Osteoblast (primary cell): ENCODE measurements at places on chromosomes 2 and 18. TPM values are rescaled to one million over a fixed set of nuclear protein-coding genes. Genes with fewer than 3 reads are reported as not detected.

- DNase-seq, result no peak
- H3K4me3 ChIP-seq, result no peak overlapping the region
- peaks cover 18% of the 10 kb centered on the region for H3K4me1 ChIP-seq
- H3K36me3 ChIP-seq, result no peaks in the 10 kb centered on the region
- no peaks in the 10 kb centered on the region for H3K27me3 ChIP-seq
Observed at GRCh38 chr2:45889053-45889452, 237.6 kb downstream of the PRKCE start.

DNA sequence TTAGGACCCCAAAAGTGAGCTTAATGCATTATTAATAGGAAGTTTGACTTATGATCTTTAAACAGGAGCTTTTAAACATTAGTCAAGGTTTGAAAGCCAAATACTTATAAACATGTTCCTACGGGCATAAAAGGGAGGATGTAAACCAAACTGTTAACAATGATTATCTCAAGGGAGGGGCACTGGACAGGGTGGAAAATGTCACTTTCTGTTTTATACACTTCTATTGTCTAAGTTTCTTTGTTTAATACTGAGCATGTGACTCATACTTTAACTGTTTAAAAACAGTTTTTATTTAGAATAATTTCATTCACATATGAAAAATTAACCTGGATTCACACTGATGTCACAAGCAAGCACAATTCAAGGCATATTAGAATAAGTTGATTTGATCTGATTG, 18.3 kb upstream of the ITGA6 start:
- no peak overlapping the region for H3K4me3 ChIP-seq
- H3K4me1 ChIP-seq, result peaks cover 11% of the 10 kb centered on the region
- H3K27me3 ChIP-seq, result peaks cover 3% of the 10 kb centered on the region
- no peaks in the 10 kb centered on the region for H3K36me3 ChIP-seq

GRCh38 chr2:96832754-96833507, 10.9 kb downstream of the ANKRD23 start:
- H3K36me3 ChIP-seq, result peaks cover 4% of the 10 kb centered on the region
- H3K4me1 ChIP-seq, result peaks cover 6% of the 10 kb centered on the region
- H3K27ac ChIP-seq, result no peak overlapping the region
- peak; percentile 94 for DNase-seq
- H3K4me3 ChIP-seq, result no peak overlapping the region

Gene DSC2
- total RNA-seq, result under 0.01 and 0.36 TPM in 2 replicates

- no peak for DNase-seq
- H3K4me1 ChIP-seq, result peaks cover 29% of the 10 kb centered on the region
- H3K4me3 ChIP-seq, result no peak overlapping the region
- no peaks in the 10 kb centered on the region for H3K27me3 ChIP-seq
- peak overlapping the region; percentile 63 for H3K27ac ChIP-seq
Observed at GRCh38 chr2:189609423-189609816, 28.8 kb upstream of the SLC40A1 start.

- H3K4me3 ChIP-seq, result no peak overlapping the region
- H3K4me1 ChIP-seq, result no peaks in the 10 kb centered on the region
- DNase-seq, result no peak
Observed at GRCh38 chr2:9355270-9355669, 68.1 kb downstream of the ITGB1BP1 start.

DNA sequence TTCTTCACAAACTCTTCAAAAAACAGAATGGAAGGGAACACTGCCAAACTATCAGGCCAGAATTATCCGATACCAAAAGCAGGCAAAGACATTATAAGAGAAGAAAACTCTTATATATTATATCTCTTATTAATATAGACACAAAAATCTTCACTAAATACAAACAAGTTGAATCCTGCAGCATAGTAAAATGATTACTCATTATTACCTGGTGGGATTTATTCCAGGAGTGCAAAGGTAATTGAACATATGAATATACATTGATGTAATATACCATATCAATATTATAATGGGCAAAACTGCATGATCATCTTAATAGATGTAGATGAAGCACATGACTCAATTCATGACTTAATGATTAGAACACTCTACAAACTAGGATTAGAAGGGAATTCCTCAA, 25.1 kb downstream of the ABCB11 start:
- no peaks in the 10 kb centered on the region for H3K36me3 ChIP-seq
- DNase-seq, result no peak
- no peak overlapping the region for H3K27ac ChIP-seq
- H3K27me3 ChIP-seq, result no peaks in the 10 kb centered on the region
- H3K4me1 ChIP-seq, result peaks cover 8% of the 10 kb centered on the region
- no peak overlapping the region for H3K4me3 ChIP-seq

- no peaks in the 10 kb centered on the region for H3K36me3 ChIP-seq
- H3K27me3 ChIP-seq, result no peaks in the 10 kb centered on the region
- peaks cover 33% of the 10 kb centered on the region for H3K4me1 ChIP-seq
- H3K4me3 ChIP-seq, result no peak overlapping the region
Observed at GRCh38 chr18:59512025-59512755, 153.1 kb upstream of the LMAN1 start.

- DNase-seq, result no peak
- no peak overlapping the region for H3K27ac ChIP-seq
- no peak overlapping the region for H3K4me3 ChIP-seq
- H3K27me3 ChIP-seq, result peaks cover 2% of the 10 kb centered on the region
- H3K4me1 ChIP-seq, result peaks cover 16% of the 10 kb centered on the region
Observed at GRCh38 chr2:69689466-69689865, 45.9 kb upstream of the AAK1 start.

Gene FAM237A
- not detected in 2 replicates for total RNA-seq

Gene PJVK
- 2.1 and 2.5 TPM in 2 replicates for total RNA-seq

Gene ADGRF3
- under 0.01 and 0.59 TPM in 2 replicates for total RNA-seq

Gene SPP2
- total RNA-seq, result not detected in 2 replicates

GRCh38 chr18:23260926-23261590, 125.8 kb downstream of the CABLES1 start:
- no peaks in the 10 kb centered on the region for H3K27me3 ChIP-seq
- H3K36me3 ChIP-seq, result peaks cover 9% of the 10 kb centered on the region
- H3K4me1 ChIP-seq, result peaks cover 34% of the 10 kb centered on the region
- no peak for DNase-seq
- no peak overlapping the region for H3K4me3 ChIP-seq

- no peaks in the 10 kb centered on the region for H3K27me3 ChIP-seq
- no peak for DNase-seq
- no peak overlapping the region for H3K27ac ChIP-seq
- H3K36me3 ChIP-seq, result peaks cover 10% of the 10 kb centered on the region
Observed at GRCh38 chr2:9281145-9281544, 74.5 kb downstream of the ASAP2 start.

DNA sequence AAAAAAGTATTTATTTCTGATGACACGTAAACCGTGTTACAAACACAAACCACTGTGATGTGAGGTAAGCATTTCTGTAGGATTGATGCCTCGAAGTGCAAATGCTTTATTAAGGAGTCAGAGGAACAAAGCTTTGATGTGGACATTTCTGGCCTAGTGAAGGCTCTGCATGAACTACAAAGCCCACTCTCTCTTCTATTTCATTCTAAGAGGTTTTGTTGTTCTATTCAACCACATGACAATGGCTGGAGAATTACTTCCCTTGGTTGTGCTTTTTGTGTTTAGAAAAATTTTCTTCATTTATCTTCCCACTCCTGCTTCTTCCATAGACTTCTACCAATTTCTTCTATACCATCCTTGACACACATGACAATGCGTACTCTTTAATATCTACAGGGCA, 125.7 kb upstream of the CCDC195 start:
- H3K27ac ChIP-seq, result no peak overlapping the region
- no peaks in the 10 kb centered on the region for H3K27me3 ChIP-seq
- peaks cover 72% of the 10 kb centered on the region for H3K36me3 ChIP-seq
- peaks cover 23% of the 10 kb centered on the region for H3K4me1 ChIP-seq

Gene CRYGD
- total RNA-seq, result not detected in 2 replicates

DNA sequence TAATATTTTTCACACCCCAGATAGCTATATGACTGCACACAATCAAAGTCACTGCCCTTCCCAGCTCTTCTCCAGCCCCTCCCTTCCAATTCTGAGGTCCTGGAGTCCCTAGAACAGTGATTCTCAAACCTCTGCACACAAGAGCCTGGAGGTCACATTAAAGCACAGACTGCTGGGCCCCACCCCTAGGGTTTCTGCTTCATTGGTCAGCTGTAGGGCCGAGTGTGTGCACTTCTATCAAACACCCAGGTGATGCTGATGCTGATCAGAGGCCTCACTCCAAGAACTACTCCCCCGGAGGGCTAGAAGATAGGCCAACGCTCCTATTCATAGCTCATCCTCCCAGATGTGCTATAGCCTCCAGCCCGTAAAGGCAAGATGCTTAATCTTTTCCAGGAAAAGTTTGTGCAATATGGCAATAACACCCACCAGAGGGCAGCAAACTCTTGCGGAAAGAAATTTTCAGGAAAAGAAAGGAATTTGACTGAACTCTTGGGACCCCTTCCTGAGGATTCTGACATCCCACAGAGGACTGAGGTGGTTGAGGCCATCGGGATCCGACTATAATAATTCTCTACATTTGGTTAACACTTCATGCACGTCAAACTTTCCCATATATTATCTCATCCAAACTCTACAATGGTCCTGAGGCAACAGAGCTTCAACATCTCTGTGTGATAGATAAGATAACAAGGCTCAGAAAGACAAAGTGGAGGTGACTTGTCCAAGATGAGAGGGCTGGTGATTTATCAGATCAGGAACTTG, 194.2 kb upstream of the PKDCC start:
- H3K4me3 ChIP-seq, result no peak overlapping the region
- DNase-seq, result peak; percentile 71
- no peak overlapping the region for H3K27ac ChIP-seq
- H3K36me3 ChIP-seq, result no peaks in the 10 kb centered on the region
- H3K27me3 ChIP-seq, result peaks cover 19% of the 10 kb centered on the region
- no peaks in the 10 kb centered on the region for H3K4me1 ChIP-seq

GRCh38 chr18:827093-827677, 15.1 kb upstream of the YES1 start:
- peaks cover 9% of the 10 kb centered on the region for H3K4me1 ChIP-seq
- no peaks in the 10 kb centered on the region for H3K27me3 ChIP-seq
- H3K4me3 ChIP-seq, result no peak overlapping the region
- H3K27ac ChIP-seq, result no peak overlapping the region
- DNase-seq, result no peak
- H3K36me3 ChIP-seq, result no peaks in the 10 kb centered on the region

DNA sequence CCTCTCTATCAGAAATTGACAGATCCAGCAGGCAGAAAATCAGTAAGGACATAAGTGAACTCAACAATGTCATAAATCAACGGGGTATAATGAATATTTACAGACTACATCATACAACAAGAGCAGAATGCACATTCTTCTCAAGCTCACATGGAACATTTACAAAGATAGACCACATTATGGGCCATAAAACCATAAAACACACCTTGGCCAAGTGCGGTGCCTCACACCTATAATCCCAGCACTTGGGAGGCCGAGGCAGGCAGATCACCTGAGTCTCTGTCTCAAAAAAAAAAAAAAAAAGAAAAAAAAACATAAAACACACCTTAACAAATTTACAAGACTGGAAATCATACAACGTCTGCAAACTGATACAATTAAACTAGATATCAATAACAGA, 36.7 kb downstream of the FBXO15 start:
- no peak for DNase-seq
- no peaks in the 10 kb centered on the region for H3K36me3 ChIP-seq
- no peak overlapping the region for H3K4me3 ChIP-seq

Gene ACMSD
- not detected in 2 replicates for total RNA-seq

Gene EMILIN2
- total RNA-seq, result 4.3 and 5.0 TPM in 2 replicates

DNA sequence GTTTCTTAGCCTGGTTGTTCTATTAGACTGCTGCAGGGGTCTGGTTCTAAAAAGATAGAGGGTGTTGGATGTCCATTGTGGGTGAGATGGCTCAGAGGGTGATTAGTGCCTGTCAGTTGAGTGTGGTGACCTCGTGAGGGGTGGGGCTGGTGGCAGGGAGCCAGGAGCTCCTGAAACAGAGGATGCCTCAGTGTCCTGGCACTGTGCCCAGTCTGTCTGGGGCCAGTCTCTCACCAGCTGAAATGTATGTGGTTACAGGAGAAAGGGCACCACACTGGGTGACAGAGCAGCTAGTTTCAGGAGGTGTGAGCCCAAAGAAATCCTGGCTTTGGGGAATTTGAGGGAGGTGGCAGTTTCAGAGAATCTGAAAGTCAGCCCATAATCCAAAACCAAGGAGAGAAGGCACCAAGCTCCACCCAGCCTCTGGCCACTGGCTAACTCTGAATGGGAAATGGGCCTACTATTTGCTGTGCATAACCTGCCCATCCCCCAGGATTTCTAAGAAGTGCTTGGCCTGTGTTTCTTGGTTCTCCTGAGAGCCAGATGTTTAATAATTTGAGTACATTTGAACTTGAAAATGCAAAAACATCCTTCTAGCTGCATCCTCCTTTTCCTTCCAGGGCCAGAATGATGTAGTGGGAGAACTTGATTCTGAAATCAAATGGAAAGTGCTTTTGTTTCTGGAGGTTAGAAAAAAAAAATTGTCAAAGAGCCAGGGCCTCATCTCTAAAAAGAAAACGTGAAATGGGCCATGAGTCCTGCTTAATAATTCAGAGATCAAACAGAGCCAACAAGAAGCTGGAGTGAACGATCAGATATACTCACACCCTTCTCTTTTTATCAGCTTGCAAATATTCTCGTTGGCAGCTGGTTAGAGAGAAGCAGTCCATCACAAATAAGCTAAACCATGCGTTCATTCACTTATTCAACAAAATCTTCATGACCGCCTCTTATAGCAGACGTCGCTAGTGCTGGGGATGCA, 92.3 kb downstream of the B3GNT2 start:
- H3K4me3 ChIP-seq, result no peak overlapping the region
- no peaks in the 10 kb centered on the region for H3K27me3 ChIP-seq
- peak; percentile 81 for DNase-seq
- H3K27ac ChIP-seq, result no peak overlapping the region
- H3K4me1 ChIP-seq, result peaks cover 7% of the 10 kb centered on the region

- peaks cover 6% of the 10 kb centered on the region for H3K27me3 ChIP-seq
- no peak for DNase-seq
- no peak overlapping the region for H3K27ac ChIP-seq
- no peaks in the 10 kb centered on the region for H3K36me3 ChIP-seq
- no peaks in the 10 kb centered on the region for H3K4me1 ChIP-seq
Observed at GRCh38 chr2:173741759-173742158, 223.4 kb downstream of the SP3 start.

- H3K4me3 ChIP-seq, result no peak overlapping the region
- no peaks in the 10 kb centered on the region for H3K36me3 ChIP-seq
- no peak for DNase-seq
- no peaks in the 10 kb centered on the region for H3K4me1 ChIP-seq
- H3K27me3 ChIP-seq, result no peaks in the 10 kb centered on the region
- no peak overlapping the region for H3K27ac ChIP-seq
Observed at GRCh38 chr18:3048121-3048520, 35.2 kb upstream of the LPIN2 start.

DNA sequence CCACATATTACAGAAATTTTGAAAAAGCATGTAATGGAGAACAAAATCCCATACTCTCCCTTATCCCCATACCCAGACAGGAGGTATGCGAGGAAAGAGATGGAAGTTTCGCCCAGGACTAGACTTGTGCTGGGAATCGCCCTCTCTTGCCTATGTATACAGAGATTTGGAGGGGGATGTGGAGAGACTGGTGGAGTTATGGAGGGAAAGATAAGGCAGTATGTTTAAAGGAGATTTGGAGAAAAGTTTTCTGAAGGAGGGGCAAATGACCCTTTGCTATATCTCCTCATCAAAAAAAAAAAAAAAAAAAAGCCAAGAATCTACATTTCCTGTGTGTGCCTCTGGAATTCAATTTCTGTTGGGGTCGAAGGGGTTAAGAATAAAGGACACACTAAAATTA, 75.3 kb downstream of the MERTK start:
- no peak overlapping the region for H3K4me3 ChIP-seq
- peaks cover 19% of the 10 kb centered on the region for H3K4me1 ChIP-seq
- H3K36me3 ChIP-seq, result no peaks in the 10 kb centered on the region
- H3K27ac ChIP-seq, result no peak overlapping the region
